MV-4-11 (cell line): ENCODE measurements at places on chromosomes 1 and 21.

- no peak for DNase-seq
Observed at GRCh38 chr1:168261390-168261789, 19.3 kb upstream of the TBX19 start.

- no peak for DNase-seq
Observed at GRCh38 chr21:44260791-44261631, 686 bp downstream of the DNMT3L start.

DNA sequence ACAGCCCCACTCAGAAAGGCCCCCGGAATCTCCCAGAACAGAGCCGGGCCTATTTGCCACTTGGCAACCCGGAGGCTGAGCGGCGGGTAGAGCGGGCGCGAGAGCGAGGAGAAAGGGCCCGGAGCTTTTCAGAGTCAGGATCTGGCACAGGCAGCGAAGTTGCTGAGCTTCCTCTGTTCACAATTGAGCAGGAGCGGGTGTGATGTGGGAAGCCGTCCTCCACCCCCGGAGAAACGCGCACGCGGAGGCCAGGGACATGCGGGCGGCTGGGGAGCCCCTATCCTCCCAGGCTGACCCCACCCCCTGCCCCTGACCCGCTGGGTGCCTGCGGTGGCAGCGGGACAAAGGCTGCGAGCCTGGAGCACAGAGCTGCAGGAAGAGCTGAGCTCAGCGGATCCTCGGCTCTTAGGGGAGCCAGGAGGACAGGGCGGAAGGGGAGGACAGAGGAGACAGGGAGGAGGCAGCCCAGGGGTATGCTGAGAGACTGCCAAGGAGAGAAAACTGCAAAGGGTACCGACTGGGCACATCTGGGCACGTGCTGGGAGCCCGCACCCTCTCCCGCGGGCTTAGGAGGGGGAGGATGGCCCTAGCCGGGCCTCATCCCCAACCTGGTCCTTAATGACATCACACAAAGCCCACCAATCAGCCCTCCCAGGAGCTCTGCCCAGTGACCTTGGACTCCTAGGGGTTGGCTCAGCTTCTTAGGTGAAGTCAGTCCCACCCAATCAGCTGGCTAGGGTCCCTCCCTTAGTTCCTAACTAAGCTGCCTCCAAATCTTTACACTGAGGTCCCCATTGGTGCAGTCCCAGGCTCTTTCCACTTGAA is 9.3 kb downstream of the KIF21B start:
- DNase-seq, result no peak

- DNase-seq, result no peak
Observed at GRCh38 chr1:204509186-204509635, 7.0 kb upstream of the MDM4 start.

DNA sequence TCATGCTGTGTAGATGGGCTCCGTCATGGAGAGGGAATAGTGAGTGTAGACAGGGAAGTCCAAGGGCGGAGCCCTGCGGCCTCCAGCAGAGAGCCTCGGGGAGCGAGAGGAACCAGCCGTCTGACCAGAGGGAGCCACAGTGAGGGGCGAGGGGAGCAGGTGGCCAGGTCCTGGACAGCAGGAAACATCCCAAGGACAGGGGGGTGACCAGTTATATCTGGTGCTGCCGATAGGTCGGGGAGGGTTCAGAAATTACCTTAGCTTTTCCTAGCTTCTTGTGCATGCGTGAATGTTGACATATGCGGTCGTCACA is 46.5 kb downstream of the TRAPPC10 start:
- no peak for DNase-seq
